ENCODE measurements at places on chromosomes 1 and 21. TPM values are rescaled to one million over a fixed set of nuclear protein-coding genes. Genes with fewer than 3 reads are reported as not detected.

RAB29 gene
- 54.6 TPM for total RNA-seq

CLCNKB gene
- not detected for total RNA-seq

DNA sequence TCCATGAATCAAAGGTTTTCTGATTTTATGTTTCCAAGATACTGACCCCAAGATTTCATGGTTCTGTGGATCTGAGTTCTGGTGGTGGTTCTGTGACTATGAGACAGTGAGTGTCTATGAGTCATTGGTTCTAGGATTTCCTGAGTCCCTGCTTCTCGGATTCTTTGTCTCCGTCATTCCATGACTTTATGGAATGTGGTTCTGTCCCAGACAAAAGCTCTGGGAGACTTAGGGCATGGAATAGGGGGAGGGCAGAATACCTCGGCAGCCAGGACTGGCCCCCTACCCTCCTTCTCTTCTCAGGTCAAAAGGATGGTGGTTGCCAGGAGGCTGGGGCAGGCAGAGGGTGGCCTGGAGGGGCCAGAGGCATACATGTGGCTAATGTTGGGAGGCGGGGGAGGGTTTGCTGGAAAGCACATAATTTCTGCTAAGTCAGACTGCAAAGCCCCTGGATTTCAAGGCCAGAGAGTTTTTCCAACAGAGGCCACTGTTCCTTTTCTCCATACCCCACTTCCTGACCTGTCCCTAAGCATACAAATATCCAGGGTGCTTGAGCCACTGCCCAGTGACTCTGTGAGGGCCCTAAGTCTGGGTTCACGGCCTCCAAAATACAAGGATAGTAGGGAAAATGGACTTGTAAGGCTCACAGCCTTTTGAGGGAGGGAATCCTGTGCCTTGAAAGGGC, 17.2 kb downstream of the CDCP2 start:
- no peaks in the 10 kb centered on the region for H3K36me3 ChIP-seq
- no peaks in the 10 kb centered on the region for H3K4me1 ChIP-seq
- no peak for DNase-seq
- no peaks in the 10 kb centered on the region for H3K27me3 ChIP-seq
- H3K4me3 ChIP-seq, result no peak overlapping the region

- no peak overlapping the region for H3K4me3 ChIP-seq
- H3K4me1 ChIP-seq, result peaks cover 36% of the 10 kb centered on the region
- no peak for DNase-seq
- H3K27ac ChIP-seq, result no peak overlapping the region
Observed at GRCh38 chr1:89465201-89465600, 59.4 kb upstream of the LRRC8B start.

SNRPE gene
- 153 TPM for total RNA-seq

SPAG17 gene
- total RNA-seq, result not detected

DNA sequence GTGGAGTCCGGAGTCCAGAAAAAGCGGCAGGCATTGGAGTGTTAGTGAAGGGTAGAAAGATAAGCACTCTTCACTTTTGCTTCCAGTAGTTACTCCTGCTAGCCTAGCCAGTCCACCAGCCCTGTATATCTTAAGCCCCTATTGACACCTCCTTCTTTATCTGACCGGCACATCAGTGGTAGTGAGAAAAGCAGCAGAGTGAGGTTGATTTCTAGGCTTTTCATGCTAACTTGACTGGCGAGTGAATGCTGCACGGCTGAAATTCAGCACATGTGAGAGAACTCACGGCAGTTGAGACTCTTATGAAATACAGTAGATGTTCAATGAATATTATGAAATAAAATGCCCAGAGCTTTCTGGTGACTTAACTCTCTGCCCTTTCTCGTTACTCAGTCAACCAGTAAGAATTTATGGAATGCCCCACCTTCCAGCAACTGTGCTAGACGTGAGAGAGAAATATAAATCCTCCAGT, 128.2 kb downstream of the CACHD1 start:
- no peaks in the 10 kb centered on the region for H3K36me3 ChIP-seq
- no peak overlapping the region for H3K27ac ChIP-seq
- H3K4me3 ChIP-seq, result no peak overlapping the region
- H3K4me1 ChIP-seq, result no peaks in the 10 kb centered on the region
- DNase-seq, result no peak

DNA sequence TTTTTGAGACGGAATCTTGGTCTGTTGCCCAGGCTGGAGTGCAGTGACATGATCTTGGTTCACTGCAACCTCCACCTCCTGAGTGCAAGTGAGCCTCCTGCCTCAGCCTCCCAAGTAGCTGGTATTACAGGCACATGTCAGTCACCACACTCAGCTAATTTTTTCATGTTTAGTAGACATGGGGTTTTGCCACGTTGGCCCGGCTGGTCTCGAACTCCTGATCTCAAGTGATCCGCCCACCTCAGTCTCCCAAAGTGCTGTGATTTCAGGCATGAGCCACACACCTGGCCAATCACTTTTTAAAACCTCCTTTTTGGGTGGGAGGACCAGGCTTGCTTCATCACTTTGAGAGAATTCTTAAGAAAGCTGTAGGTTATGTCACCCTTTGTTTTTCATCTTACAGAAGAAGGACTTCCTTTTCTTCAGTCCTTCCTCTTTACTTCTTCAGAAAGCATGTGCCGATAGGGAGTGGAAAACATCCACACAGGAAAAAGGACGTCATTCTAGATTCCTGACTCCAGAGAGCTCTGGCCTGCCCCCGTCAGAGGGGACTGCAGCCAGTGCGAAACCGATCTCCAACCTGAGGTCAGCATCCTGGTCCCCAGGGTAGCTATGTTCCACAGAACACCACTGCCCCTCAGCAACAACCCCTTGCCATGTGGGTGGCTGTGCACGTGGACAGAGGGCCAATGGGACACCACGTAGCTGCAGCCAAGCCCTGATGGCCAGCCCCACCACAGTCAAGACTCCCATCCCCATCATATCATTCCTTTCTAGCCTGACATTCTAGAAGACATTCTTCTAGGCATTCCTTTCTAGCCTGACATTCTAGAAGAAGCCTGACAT, 21.9 kb downstream of the NCF2 start:
- no peaks in the 10 kb centered on the region for H3K27me3 ChIP-seq
- H3K4me1 ChIP-seq, result peaks cover 13% of the 10 kb centered on the region
- DNase-seq, result no peak
- no peak overlapping the region for H3K4me3 ChIP-seq

DNA sequence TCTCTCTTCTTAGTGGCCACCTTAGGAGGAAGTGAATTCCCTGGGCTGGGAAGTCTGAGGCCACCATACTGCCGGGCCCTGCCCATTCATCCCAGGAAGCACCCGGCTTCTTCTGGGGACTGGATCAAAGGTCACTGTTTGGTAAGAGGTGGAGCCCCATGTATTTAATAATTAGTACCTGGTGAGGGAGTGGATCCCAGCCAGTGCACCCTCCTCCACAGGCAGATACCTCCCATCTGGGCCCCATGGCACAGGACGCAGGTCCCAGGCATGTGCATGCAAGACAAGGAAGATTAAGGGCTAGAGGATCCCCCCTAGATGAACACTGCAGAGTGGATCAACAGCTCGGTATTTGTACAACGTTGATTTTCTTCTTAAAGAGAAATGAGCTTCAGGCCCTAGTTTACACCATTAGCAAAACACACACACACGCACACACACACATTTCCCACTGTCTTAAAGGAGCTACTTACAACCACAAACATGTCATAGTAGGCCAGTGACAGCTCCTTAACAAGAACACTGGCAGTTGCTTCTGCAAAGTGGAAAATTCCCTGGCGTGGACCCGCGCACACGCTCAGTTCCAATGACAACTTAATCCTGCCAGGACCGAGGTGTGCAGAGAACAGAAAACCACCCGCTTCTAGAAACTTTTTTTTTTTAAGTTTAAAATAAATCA, 90.7 kb downstream of the MRPL37 start:
- peak; percentile 50 for DNase-seq
- peaks cover 77% of the 10 kb centered on the region for H3K4me1 ChIP-seq
- H3K27ac ChIP-seq, result peak overlapping the region; percentile 83

LENEP gene
- total RNA-seq, result 1.0 TPM

GRCh38 chr1:14910984-14911721, 242.4 kb upstream of the TMEM51 start:
- no peaks in the 10 kb centered on the region for H3K36me3 ChIP-seq
- no peak for DNase-seq
- no peaks in the 10 kb centered on the region for H3K4me1 ChIP-seq
- no peaks in the 10 kb centered on the region for H3K27me3 ChIP-seq

KIRREL1 gene
- total RNA-seq, result not detected

DNA sequence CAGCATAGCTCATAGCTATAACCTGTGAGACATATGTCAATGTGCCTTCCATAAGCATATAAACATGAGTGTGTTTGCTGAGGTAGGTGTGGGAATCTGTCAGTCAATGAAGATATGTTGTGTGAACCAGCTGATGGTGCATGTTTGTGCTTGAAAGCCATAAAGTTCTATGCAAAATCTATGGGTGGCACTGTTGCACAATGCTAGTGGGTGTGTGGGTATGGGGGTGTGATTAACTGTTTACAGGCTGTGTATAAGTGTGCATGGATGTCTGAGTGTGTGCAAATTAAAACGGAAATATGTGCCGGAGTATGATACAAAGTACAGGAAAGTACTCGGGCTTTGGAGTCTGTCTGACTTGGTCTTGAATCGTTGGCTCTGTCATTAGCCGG, 1.0 kb upstream of the ATP2B4 start:
- H3K27me3 ChIP-seq, result no peaks in the 10 kb centered on the region
- peak overlapping the region; percentile 90 for H3K27ac ChIP-seq

CLK2 gene
- 100.0 TPM for total RNA-seq

- H3K27ac ChIP-seq, result no peak overlapping the region
- no peaks in the 10 kb centered on the region for H3K36me3 ChIP-seq
- DNase-seq, result no peak
- H3K4me3 ChIP-seq, result no peak overlapping the region
- no peaks in the 10 kb centered on the region for H3K4me1 ChIP-seq
- peaks cover 4% of the 10 kb centered on the region for H3K27me3 ChIP-seq
Observed at GRCh38 chr1:55478742-55479141, 263.6 kb upstream of the USP24 start.

GRCh38 chr1:91160363-91161075, 138.7 kb upstream of the ZNF644 start:
- no peak for DNase-seq
- H3K27me3 ChIP-seq, result no peaks in the 10 kb centered on the region
- no peaks in the 10 kb centered on the region for H3K36me3 ChIP-seq
- H3K27ac ChIP-seq, result no peak overlapping the region

SELP gene
- 0.48 TPM for total RNA-seq

DNA sequence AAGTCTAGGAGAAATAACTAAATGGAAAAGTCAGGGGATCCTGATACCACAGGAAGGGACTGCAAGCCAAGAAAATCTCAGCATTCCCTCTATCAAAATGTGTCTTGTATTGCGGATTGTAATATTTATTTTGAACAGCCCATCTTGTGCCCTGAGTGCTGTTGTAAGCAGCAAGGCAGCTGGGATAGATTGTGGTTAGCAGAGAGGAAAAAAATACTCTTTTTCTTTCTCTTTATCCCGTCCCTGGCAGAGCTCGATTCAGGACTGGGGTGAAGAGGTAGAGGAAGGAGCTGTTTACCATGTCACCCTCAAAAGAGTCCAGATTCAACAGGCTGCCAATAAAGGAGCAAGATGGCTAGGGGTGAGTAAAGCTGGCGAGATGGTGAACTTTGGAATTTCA, 1.2 kb downstream of the RGL1 start:
- no peak overlapping the region for H3K4me3 ChIP-seq
- H3K4me1 ChIP-seq, result peaks cover 16% of the 10 kb centered on the region
- H3K27me3 ChIP-seq, result peaks cover 19% of the 10 kb centered on the region
- DNase-seq, result no peak
- no peak overlapping the region for H3K27ac ChIP-seq
